PC-9 (cell line): ENCODE measurements at places on chromosomes 3 and 15. TPM values are rescaled to one million over a fixed set of nuclear protein-coding genes. Genes with fewer than 3 reads are reported as not detected.

ACKR4 gene
- total RNA-seq, result not detected in 2 replicates

INO80 gene
- total RNA-seq, result 11.3 and 18.8 TPM in 2 replicates

MEIS2 gene
- total RNA-seq, result 25.0 and 29.1 TPM in 2 replicates

ROPN1B gene
- total RNA-seq, result 0.50 and 0.85 TPM in 2 replicates

SFMBT1 gene
- 14.3 and 15.2 TPM in 2 replicates for total RNA-seq

FAM227B gene
- total RNA-seq, result 1.4 and 3.3 TPM in 2 replicates

CFAP20DC gene
- total RNA-seq, result 6.7 and 7.1 TPM in 2 replicates

ERICH6 gene
- not detected in 2 replicates for total RNA-seq

EFCAB12 gene
- 2.0 and 2.2 TPM in 2 replicates for total RNA-seq
